ENCODE measurements at places on chromosomes 7 and 10.
A peak's percentile ranks its signal among the peaks of the same experiment; 100 is the strongest.

GRCh38 chr10:102395400-102396316, at the start of gene NFKB2:
TSS of gene NFKB2 (plus strand) at chr10:102395705. CDS start at chr10:102395960, 255 bp downstream.
- DNase-seq = peak; percentile 91

- DNase-seq = no peak
Measured at GRCh38 chr7:133836666-133837065, 290.5 kb upstream of the LRGUK start.

GRCh38 chr7:11831156-11831735, 752 bp downstream of the THSD7A start:
- DNase-seq = peak; percentile 52

DNA sequence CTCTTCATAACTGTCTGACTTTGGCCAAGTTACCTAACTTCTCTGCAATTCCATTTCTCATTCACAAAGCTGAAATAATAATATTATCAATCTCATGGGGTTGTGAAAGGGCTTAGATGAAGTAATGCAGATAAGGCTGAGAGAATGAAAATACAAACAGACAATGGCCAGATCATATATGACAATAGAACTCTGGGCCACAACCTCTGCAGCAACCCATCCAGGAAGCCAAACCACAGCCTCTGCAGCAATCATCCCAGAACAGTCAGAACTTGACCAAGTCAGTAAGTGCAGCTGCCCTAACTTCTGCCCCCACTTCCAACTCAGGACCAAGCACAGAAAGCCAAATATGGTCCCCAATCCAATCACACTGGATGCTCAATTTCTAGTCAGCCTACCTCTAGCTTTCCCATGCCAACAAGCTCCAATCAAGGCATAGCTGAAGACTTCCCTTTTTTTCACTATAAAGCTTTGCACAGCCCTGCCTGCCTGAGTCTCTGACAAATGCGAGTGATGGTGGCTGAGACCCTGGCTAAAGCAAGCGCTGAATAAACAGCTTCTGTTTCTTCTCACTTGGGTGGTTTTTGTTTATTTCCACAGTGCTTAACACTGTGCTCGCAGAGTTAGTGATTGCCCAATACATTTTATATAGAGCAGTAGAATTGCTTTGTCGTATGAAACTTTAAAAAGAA, 34.8 kb upstream of the TNPO3 start:
- DNase-seq = no peak

DNA sequence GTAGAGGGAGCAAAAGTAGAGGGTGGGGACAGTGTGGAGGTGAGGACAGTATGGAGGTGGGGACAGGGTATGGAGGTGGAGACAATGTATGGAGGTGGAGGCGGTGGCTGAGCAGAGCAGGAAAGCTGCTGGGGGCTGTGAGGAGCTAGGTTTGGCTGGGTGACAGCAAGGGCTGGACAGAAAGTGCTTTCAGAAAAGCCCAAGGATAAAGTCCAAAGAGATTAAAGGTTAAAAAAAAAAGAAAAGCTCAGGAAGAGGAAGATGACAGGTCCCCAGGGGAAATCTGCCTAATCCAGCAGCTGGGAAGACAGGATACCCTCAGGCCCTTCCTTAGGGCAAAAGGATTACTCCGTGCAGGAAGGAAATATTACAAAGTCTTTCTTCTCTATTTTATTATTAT, 32.1 kb upstream of the PFKFB3 start:
- no peak for DNase-seq

- DNase-seq = no peak
Measured at GRCh38 chr7:984361-985126, 1.6 kb downstream of the CYP2W1 start.

- DNase-seq = no peak
Measured at GRCh38 chr10:120630266-120630665, 173.2 kb downstream of the PLPP4 start.

DNA sequence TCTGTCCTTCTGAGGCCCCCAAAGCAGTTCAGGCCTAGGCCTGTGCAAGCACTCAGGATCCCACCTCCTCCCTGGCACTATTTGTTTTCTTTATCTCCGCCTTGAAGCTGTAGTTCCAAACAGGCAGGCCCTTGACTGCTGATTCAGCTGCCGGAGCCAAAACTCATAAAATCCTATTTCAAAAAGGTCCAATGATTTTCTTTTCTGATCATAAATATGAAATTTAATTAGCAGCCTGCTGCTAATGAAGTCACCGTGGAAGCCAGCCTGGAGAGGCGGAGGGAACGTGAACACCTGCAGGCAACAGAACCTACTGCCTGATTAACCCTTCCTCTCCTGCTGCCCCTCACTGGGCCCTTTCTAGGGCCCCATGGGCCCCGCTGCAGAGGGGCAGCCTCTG, 60.1 kb downstream of the CARD11 start:
- peak; percentile 2 for DNase-seq

DNA sequence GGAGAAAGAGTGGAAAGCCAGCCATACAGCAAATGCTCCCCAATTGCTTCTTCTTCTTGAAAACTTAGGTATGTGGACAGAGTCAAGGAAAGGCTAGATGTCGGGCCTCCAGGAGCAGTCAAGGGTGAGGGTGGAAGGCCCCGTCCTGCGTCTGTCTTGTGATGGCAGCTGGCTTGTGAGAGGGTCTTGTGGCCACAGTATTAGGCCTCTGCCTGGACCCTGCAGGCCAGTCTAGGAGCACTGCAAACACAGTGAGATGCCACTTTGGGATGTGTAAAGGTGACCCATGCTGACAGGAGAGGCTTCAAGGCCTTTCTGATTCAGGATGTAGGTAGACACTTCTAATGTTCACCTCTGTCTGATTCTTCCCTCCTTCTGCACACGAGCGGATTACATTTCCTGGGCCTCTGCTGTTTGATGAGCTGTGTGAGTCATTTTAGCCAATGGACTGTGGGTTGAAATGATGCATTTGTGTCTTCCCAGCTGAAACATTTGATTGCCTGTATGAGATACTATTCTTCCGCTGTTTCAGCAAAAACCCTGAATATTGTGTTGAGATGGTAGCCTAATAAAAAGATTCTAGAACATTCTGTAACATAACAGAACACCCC, 135.4 kb downstream of the EMX2 start:
- no peak for DNase-seq

Measured in left kidney (tissue), 8 donors.